T-cell (primary cell): ENCODE measurements at places on chromosomes 12 and 14.

GRCh38 chr12:106109168-106109910, 29.4 kb downstream of the NUAK1 start:
- no peak for DNase-seq

DNA sequence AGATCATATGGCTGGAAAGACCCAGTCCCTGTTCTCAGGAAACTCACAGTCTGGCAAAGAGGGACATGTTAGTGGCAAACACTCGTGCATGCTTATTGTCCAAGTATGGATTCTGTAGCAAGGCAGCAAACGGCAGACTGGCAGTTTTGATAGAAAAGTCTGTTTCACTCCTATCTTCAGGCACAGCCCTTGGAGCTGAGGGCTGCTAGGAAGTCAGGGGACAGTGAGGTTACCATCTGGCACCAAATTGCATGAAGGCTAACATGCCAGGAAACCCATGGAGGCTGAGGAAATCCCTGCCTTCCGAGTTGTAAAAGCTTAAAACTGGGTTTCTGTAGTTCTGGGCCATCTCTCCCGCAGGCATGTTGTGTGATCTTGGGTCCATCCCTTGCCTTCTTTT, 32.9 kb downstream of the CALM1 start:
- no peak for DNase-seq

GRCh38 chr14:88242446-88242845, 80.6 kb downstream of the KCNK10 start:
- DNase-seq = no peak

GRCh38 chr14:65637780-65638179, 225.2 kb downstream of the FUT8 start:
- DNase-seq = no peak

GRCh38 chr14:105256292-105256960, 8.1 kb downstream of the BTBD6 start:
- no peak for DNase-seq
